ENCODE measurements at places on chromosomes 11 and 22. TPM values are rescaled to one million over a fixed set of nuclear protein-coding genes. Genes with fewer than 3 reads are reported as not detected.

DNA sequence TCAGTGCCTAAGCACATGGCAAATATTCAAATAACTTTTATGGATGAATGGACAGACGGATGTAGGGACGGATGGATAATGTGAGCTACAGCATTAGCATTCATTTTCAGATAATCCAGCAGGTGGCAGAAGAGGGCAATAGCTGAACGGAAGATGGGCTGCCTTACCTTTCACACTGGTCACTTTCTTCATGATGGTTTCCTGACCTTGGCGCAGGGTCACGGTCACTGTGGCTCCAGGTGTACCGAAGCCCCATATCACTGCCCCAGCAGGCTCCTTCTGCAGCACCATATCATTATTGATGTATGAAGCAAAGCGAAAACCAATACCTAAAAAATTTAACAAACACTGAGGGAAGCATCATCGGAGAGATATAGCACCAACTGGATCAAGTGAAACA is 4.3 kb downstream of the SIAE start:
- no peaks in the 10 kb centered on the region for H3K4me1 ChIP-seq
- H3K36me3 ChIP-seq: no peaks in the 10 kb centered on the region
- no peak overlapping the region for H3K4me3 ChIP-seq
- no peak overlapping the region for H3K27ac ChIP-seq
- peaks cover 8% of the 10 kb centered on the region for H3K27me3 ChIP-seq
- DNase-seq: peak; percentile 51

GRCh38 chr22:50318356-50318697 is 8.5 kb downstream of the DENND6B start:
- H3K4me1 ChIP-seq: no peaks in the 10 kb centered on the region
- H3K27ac ChIP-seq: no peak overlapping the region
- DNase-seq: no peak
- H3K4me3 ChIP-seq: no peak overlapping the region
- H3K36me3 ChIP-seq: no peaks in the 10 kb centered on the region
- no peaks in the 10 kb centered on the region for H3K27me3 ChIP-seq

PHLDA2 gene
- total RNA-seq: 42.8 TPM

DNA sequence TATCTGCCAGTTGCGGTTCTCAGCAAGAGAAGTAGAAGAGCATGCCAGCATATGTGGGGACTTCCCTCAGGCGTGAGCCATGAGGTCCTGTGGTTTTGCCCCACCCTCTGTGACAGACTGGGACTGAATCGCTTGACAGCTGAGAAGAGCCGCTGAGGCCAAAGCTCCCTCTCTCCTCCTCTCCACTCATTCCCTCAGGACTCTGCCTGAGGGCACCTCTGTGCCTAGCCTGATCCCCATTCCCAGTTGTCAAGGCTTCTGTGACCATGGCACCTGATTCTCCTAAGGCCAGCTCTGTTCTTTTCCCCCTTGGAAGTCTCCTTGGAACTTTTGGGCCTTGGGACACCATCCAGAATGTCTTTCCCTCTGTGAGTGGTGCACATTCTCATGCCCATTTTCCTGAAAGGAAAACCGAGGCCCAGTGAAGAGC is 27.0 kb downstream of the ART5 start:
- no peak for DNase-seq
- no peaks in the 10 kb centered on the region for H3K36me3 ChIP-seq
- no peaks in the 10 kb centered on the region for H3K27me3 ChIP-seq
- H3K27ac ChIP-seq: no peak overlapping the region
- no peak overlapping the region for H3K4me3 ChIP-seq

DNA sequence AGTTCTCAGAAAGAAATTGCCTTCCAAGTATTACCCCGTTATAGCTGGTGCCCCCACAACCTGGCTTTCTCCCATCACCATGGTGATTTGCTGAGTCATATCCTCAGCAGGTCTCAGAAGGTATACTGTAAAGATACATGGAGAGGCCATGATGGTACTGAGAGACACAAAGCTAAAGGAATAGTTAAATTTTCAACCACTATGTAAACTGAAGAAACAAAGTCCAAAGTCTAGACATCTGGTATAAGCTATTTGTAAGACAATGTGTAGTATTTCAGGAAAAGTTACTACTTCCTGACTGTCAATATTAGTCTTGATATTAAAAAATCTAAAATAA is 377.1 kb downstream of the DCDC1 start:
- no peak for DNase-seq
- H3K4me3 ChIP-seq: no peak overlapping the region
- H3K27ac ChIP-seq: no peak overlapping the region
- no peaks in the 10 kb centered on the region for H3K36me3 ChIP-seq

GRCh38 chr11:106137061-106137460 is 59.6 kb downstream of the AASDHPPT start:
- no peak overlapping the region for H3K4me3 ChIP-seq
- DNase-seq: no peak
- no peak overlapping the region for H3K27ac ChIP-seq
- no peaks in the 10 kb centered on the region for H3K4me1 ChIP-seq
- H3K36me3 ChIP-seq: peaks cover 6% of the 10 kb centered on the region

ADM gene
- total RNA-seq: 99.1 TPM

GRCh38 chr22:39808081-39808480 is 85.5 kb downstream of the ENTHD1 start:
- H3K4me1 ChIP-seq: no peaks in the 10 kb centered on the region
- DNase-seq: peak; percentile 64
- H3K36me3 ChIP-seq: no peaks in the 10 kb centered on the region
- no peak overlapping the region for H3K27ac ChIP-seq
- H3K4me3 ChIP-seq: no peak overlapping the region

- H3K27ac ChIP-seq: no peak overlapping the region
- peaks cover 21% of the 10 kb centered on the region for H3K36me3 ChIP-seq
Measured at GRCh38 chr11:117295438-117296137, 4.4 kb downstream of the BACE1-AS start.

C22orf31 gene
- total RNA-seq: not detected

PARVG gene
- total RNA-seq: 1.3 TPM

DNA sequence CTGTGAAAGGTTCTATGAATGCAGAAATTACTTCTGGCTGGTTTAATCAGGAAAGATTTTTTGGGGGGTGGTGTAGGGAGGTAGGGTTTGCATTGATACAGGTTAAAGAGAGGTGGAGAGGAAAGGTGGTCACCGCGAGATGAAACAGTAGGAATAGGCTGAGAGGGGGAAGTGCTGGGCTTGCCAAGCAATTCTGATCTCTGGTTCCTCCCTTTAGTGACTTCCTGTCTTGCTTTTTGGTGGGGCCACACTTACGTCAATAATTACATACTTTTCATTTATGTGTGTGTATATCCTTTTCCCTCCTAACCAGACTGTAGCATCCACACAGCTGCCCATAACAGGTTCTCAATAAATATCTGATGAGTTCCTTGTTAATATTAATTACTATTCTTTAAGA is 120.0 kb downstream of the CTNND1 start:
- no peak overlapping the region for H3K4me3 ChIP-seq
- no peaks in the 10 kb centered on the region for H3K27me3 ChIP-seq
- no peak for DNase-seq
- H3K36me3 ChIP-seq: no peaks in the 10 kb centered on the region

- peaks cover 7% of the 10 kb centered on the region for H3K4me1 ChIP-seq
- peaks cover 13% of the 10 kb centered on the region for H3K36me3 ChIP-seq
- no peak overlapping the region for H3K27ac ChIP-seq
Measured at GRCh38 chr22:42955848-42956247, 59.1 kb downstream of the PACSIN2 start.

- no peaks in the 10 kb centered on the region for H3K27me3 ChIP-seq
- no peak for DNase-seq
- peaks cover 34% of the 10 kb centered on the region for H3K36me3 ChIP-seq
- no peaks in the 10 kb centered on the region for H3K4me1 ChIP-seq
Measured at GRCh38 chr11:108718466-108718865, 53.6 kb downstream of the DDX10 start.

GRCh38 chr11:45053736-45054446 is 92.5 kb upstream of the PRDM11 start:
- H3K36me3 ChIP-seq: no peaks in the 10 kb centered on the region
- H3K4me3 ChIP-seq: no peak overlapping the region
- H3K4me1 ChIP-seq: no peaks in the 10 kb centered on the region
- H3K27me3 ChIP-seq: no peaks in the 10 kb centered on the region

GRCh38 chr11:73660497-73661034 is 14.2 kb downstream of the PLEKHB1 start:
- no peak for DNase-seq
- H3K27ac ChIP-seq: no peak overlapping the region
- H3K27me3 ChIP-seq: peaks cover 3% of the 10 kb centered on the region

Data from H9 (cell line).